DND-41 (cell line): ENCODE measurements at places on chromosomes 7 and 10.

- DNase-seq: no peak
These were observed 23.9 kb upstream of the FAM107B start for GRCh38 chr10:14798636-14799035.

GRCh38 chr7:15485431-15485830 lies 76.4 kb downstream of the AGMO start:
- no peak for DNase-seq

DNA sequence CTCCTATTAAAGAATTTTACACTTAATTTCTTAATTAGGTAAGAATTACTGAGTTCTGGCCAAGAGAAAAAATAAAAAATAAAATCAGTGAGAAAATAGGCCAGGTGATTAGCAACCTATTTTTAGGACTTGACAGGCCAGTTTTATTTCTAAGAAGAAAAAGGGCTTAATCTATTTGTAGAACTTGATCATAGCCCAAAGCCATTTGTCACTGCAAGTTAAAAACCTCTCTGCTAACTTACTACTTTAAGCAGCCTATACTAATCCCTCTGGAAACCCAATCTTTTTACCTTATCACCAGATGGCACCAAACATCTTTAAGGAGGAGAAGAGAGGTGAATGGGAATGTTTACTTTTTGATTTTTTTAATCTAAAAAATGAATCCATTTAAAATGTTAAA lies 222.1 kb upstream of the RHOBTB1 start:
- no peak for DNase-seq

- DNase-seq: no peak
These were observed 137.1 kb upstream of the MKLN1 start for GRCh38 chr7:131190581-131190980.

GRCh38 chr7:30788640-30789333 lies 17.6 kb downstream of the MINDY4 start:
- DNase-seq: no peak

GRCh38 chr10:30353851-30354250 lies 4.8 kb upstream of the MTPAP start:
- no peak for DNase-seq

- no peak for DNase-seq
These were observed 1025.8 kb upstream of the LRRN3 start for GRCh38 chr7:110065121-110065520.

GRCh38 chr7:139562491-139562890 lies 39.0 kb downstream of the CLEC2L start:
- no peak for DNase-seq

GRCh38 chr7:132029369-132030085 lies 473.1 kb upstream of the PODXL start:
- no peak for DNase-seq
